ENCODE measurements at places on chromosomes 2 and 18.

GRCh38 chr2:72917877-72918553 lies 696 bp downstream of the EMX1 start:
- DNase-seq: peak; percentile 27

GRCh38 chr18:4831791-4832375 lies 365.2 kb downstream of the AKAIN1 start:
- DNase-seq: no peak

DNA sequence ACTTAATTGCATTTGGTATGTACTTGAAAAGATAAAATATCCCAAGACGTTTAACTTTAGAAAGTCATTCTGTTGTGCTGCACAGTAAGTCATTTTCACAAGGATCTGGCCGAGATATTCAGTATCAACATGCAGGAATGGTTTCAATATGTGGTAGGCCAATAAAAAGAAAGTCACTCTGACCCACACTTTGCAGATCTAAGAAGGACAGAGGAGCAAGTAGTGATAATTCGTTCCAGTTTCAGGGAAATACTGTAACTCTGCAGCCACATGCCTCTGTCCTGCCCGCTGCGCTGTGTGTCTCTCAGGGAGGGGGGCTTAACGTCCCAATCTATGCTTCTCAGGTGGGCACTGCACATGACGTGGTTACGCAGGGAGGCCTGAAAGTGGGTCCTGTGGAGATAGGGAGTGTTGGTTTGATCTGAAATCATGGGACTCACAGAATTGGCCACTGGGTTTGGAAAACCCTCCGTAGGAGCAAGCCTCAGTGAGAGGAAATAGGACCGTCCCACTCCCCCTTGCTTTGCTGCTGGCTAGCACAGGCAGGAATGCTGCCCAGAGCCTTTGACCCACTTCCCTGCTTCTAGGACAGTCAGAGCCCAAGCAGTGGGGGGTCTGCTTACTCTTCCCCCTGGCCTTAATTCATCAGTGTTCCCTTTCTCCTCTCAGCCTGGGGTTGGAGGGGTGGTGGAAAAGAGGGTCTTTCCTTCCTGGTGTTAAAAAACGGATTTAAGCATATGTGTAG lies 314.7 kb upstream of the SPRED2 start:
- no peak for DNase-seq

DNA sequence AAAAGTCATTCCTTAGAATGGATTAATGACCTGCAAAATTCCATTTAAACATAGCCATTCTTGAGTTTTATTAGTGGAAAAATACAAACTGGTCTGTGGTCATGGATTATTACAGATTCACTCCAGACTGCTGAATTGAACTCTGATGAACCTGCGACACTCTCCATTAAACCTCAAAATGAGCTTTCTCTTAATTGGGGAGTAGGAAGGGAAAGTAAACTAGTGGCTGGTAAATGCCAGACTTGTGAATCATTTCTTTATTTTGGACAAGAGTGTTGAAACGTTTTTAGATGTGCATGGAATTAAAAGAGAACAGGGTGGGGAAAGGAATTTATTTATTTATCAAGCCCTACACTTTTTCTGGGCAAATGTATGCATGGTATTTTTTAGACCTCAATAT lies 321.2 kb upstream of the FANCL start:
- no peak for DNase-seq

DNA sequence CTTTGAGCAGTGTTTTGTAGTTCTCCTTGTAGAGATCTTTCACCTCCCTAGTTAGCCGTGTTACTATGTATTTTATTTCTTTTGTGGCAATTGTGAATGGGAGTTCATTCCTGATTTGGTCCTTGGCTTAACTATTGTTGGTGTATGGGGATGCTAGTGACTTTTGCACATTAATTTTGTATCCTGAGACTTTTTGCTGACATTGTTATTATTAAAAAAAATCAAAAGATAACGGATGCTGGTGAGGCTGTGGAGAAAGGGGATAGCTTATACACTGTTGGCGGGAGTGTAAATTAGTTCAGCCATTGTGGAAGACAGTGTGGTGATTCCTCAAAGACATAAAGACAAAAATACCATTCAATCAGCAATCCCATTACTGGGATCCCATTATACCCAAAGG lies 17.0 kb upstream of the ZNF397 start:
- no peak for DNase-seq

GRCh38 chr18:49898421-49898820 lies 85.1 kb upstream of the ACAA2 start:
- no peak for DNase-seq

- DNase-seq: no peak
Measured at GRCh38 chr18:33014060-33014796, 241.4 kb upstream of the KLHL14 start.

DNA sequence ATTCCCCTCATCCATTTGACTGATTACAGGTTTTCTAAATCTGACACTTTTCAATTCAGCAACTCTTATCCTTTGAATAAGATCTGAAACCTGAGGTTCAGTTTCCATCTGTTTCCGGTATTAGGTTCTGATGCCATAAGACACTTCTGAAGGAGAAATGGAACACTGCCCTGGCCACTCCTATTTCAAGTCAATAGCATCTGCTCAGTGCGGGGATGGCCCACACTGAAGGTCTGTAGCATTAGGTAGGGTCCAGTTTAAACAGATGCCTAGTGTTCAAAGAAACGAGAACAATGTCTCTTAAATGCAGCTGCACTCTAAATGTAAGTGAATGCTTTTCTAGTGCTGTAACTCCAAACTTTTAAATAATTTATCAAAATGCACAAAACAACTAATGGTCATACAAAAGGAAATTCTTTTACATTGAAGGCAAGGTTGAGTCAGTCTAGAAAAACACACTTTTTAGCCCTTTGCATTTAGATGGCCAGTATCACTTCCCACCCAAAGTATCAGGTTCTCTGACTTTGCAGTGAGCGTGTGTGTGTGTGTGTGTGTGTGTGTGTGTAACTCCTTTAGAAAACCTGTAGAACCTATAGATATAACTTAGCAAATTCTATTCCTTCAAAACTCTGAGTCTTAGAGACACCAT lies 78.2 kb downstream of the STK39 start:
- DNase-seq: peak; percentile 38

DNA sequence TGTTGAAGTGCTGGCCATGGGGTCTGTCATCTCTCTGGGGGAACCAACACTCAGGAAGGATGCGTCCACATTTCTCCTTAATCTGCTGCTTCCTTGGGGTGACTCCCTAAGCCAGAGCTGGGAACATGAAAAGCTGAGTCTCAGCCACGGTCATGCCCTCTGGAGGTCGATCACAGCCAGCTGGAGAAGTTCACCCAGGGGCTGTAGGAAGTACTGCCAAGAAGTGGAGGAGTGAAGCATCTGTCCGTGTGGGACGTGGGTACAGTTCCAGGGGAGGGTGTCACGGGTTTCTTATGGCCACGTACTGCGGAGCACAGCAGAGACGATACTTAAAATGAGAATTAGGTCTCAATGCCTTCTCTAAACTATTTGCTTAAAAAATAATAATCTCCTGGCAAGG lies 42.4 kb upstream of the IGFBP2 start:
- no peak for DNase-seq

- no peak for DNase-seq
Measured at GRCh38 chr2:236605345-236605734, 35.7 kb downstream of the ACKR3 start.

- no peak for DNase-seq
Measured at GRCh38 chr2:99803846-99804245, 314.0 kb upstream of the REV1 start.

DNA sequence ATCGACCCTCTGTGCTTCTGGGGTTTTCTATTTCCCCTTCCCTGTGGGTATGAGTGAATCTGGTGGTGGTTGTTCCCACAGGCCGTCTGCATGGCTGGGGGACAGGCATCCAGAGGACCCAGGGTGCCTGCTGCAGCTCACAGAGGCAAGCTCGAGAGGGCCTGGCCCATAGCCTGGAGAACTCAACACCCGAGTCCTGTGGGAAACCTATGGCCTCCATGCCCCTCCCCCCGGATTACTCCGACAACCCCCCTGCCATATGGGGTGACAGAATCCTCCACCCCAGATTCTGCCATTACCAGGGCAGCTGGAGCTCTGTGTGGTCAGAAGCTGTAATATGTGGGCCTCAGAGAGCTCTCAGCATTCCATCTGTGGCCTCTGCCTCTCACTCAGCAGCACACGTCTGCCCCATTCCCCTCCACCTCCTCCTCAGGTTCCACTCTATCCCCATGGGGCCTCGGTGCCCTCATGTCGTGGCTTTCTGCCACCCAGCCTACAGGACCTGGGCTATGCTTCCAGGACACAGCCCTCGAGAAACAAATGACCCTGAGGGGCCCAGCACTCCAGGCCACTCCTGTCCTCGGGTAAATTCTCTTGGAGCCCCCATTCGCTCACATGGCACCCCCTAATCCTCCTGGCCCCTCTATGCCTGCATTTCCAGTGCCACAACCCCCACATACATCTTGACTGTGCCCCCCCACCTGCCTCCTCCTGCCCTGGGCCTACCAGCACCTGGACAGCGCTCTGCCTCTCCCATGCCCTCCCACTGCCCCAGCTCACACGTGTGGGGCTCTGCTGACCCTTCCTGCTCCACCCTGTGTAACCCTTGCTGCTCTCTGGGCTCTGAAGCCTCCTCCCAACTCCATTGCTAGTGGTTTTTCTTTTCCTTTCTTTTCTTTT lies 3.6 kb downstream of the MZT2A start:
- DNase-seq: peak; percentile 77

DNA sequence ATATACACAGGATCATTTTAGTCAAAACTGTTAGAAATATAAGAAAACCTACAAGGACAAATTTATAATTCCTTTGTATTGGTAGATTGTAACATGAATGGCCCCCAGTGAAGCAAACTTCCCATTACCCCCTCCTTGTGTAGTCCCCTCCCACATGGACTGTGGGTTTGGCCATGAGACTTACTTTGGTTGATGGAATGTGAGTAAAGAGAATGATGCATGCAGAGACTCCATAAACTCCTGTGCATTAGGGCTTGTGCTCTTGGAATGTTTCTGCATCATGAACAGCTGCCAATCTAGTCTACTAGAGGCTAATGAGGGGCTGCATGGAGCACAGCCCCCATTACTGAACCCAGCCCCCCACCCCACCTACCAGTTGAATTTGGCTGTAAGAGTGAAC lies 8.3 kb upstream of the TGFA start:
- no peak for DNase-seq

DNA sequence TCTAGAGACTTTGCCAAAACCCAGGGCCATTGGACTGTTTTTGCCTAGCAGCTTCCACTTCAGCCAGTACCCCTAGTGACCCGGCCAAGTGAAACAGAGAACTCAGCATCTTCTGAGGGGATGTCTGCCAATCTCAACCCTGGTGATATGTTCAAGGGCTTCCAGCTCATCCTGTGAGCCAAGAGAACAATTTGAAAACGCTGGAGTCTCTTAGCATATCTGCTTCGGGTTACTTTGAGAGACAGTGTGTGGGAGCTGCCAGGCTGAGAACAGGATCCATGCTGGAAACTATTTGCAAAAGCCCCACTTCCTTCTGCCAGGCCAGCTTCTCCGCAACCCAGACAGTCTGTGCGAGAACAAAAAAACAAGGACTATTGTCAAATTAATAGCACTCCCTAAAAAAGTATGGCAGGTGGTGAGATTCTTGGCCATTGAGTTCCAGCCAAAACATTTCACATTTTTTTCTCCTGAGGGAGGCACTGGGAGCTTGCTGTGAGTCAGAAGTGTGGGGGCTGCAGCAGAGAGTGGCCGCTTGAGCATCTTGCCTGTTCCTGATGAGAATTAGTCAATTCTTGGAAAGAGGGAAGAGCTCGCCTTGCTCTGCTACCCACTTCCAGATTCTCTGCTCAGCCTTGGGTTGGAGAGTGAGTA lies 395.6 kb upstream of the TRIB2 start:
- no peak for DNase-seq

DNA sequence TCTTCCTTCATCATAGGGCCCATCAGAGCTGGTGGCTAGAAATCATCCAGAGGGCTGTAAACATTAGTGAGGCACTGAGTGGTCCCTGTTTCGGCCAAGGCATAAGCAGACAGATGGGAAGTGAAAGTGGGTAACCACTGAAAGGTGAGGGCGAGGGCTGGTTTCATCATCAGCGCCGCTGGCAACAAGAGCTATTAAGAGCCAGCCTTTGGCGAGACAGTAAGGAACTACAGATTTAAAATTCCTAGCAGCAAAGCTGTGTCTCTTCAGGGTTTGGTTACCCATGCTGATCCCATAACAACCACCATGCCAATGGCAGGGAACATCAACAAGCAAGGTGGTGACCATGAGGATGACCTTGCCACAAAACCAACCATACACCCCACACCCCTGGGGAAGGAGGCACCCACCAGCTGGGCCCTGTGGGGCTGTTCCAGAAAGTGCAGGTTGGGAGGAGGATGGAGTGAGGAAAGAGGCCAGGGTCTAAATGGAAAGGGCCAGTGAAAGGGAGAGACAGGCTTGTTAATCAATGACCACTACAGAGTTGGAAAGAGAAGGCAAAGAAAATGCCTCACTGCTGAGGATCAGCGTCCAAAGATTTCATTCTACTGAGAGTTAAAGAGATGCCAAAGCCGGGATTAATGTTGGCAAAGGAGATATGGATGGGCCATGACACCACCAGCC lies 9.0 kb upstream of the SLC20A1 start:
- no peak for DNase-seq

GRCh38 chr2:11482473-11483035 lies 16.6 kb upstream of the E2F6 start:
- no peak for DNase-seq

DNA sequence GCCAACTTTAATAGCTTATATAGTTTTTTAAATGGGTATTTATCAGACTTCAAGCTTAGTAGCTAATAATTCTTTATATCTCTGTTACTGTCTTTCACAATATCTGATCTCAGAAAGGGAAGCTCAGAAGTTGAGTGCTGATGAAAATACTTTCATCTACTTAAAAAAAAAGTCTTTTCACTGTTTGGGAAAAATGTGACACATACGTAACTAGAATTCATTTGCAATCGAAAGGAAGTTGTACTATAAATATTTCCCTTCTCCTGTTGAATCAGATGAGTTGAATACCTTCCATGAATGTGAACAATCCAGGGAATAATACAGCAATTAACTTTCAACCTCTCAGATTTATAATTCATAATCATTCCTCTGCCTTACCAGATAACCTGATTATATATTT lies 811 bp upstream of the SCG2 start:
- DNase-seq: no peak

DNA sequence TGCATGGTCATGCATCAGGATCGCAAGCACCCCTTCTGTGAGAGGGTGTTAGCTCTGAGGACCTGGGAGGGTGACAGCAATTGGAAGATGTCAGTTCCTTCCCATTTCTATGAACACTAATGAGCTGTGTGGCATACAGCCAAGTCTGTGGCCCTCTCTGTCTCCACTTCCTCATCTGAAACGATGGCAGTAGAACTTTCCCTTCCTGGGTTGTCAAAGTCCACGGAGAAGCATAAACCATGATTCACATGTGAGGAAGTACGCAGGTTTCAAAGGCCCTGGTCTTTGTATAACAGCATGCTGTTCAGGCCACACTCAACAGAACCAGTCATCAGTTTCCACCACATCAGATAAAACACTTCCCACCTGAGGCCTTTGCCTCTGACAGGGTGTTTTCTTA lies 167.4 kb upstream of the RAB6C start:
- no peak for DNase-seq

GRCh38 chr2:71380665-71381064 lies 49.1 kb downstream of the ZNF638 start:
- DNase-seq: no peak

- no peak for DNase-seq
Measured at GRCh38 chr2:58794916-58795315, 553.8 kb upstream of the FANCL start.

- no peak for DNase-seq
Measured at GRCh38 chr2:237293978-237294377, 120.0 kb downstream of the COL6A3 start.

All from NCI-H2171 (cell line).